ENCODE measurements at places on chromosomes 12 and 14. TPM values are rescaled to one million over a fixed set of nuclear protein-coding genes. Genes with fewer than 3 reads are reported as not detected.
A peak's percentile ranks its signal among the peaks of the same experiment; 100 is the strongest.

OTX2 gene
- polyA plus RNA-seq: not detected

SOCS2 gene
- polyA plus RNA-seq: 24.8 TPM

DNA sequence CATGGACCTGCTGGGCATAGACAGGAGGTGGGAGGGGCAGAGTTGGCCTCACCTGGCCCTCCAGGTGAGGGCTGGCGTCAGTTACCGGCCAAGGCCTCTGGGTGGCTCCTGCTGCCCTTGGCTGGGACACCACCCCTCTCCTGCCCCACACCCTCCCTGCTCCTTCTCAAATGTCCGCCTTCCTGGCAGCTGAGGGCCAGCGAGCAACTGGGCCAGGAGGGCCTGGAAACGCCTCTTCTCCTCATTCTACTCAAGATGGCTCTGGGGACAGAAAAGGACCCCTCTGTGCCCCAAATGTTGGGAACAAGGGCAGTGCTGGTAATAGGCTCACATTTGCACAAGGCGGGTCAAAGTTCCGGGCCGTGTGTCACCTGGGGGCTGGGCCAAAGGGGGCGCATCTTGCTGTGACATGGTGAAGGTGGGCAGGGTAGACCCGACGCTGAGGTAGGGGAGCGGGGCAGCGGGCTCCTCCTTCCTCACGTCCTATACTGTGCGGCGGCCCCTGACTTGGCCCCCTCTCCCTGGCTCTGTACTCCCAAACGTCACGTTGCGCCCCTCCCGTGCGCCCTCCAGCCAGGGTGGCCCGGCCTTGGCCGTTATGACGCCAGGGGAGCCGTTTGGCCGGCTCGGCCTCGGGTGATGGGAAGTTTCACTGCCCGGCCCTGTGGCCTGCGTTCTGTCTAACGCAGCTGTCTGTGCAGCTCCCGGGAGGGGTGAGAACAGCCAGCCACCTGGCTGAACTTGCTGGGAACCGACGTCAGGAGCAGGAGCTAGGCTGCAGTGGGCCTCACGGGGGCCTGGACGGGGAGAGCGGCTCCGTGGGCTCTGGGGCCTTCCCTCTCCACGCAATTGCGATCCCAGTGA, 18.0 kb upstream of the DLK1 start:
- no peak for DNase-seq

- no peak for DNase-seq
Measured at GRCh38 chr12:129961091-129961490, 57.3 kb upstream of the TMEM132D start.

DNA sequence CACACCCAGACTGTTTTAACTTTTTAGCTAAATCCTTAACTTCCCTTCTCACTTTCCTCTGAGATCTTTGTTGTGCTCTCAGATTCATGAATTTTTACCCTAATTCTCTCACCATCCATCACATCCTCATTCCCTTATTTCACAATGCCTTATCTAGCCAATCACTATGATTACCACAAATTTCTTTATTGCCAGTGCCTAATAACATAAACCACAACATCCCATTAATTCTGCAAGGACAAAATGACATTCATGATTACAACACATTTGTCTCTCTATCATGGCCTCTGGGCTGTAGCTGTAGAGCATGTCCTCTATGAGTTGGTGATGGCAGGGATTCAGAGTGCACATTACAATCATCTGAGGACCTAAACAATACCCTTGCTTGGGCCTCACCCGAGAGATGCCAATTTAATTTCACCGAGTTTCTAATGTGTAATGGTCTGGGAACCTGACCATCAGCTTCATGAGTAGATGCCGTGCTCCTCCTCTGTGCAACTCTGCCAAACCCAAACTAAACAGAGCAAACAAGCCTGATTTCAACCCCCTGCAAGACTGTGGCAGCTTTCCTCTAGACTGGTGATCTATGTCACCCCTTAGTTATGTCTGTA, 99.3 kb downstream of the SPTSSA start:
- no peak for DNase-seq

KCNC2 gene
- polyA plus RNA-seq: not detected

KRT77 gene
- polyA plus RNA-seq: not detected

CABP1 gene
- polyA plus RNA-seq: 0.21 TPM

- DNase-seq: no peak
Measured at GRCh38 chr12:125151284-125151683, 86.0 kb downstream of the AACS start.

GRCh38 chr14:87869619-87870583, 123.1 kb downstream of the GALC start:
- DNase-seq: no peak

TMEM19 gene
- polyA plus RNA-seq: 17.4 TPM

CD163 gene
- 0.03 TPM for polyA plus RNA-seq

- DNase-seq: no peak
Measured at GRCh38 chr14:37565550-37565949, 29.5 kb downstream of the FOXA1 start.

GRCh38 chr12:4433745-4434058, 11.9 kb downstream of the FGF6 start:
- no peak for DNase-seq

YBX3 gene
- 12.2 TPM for polyA plus RNA-seq

GRCh38 chr14:103188810-103189480, 65.7 kb downstream of the TNFAIP2 start:
- DNase-seq: peak; percentile 64

DNA sequence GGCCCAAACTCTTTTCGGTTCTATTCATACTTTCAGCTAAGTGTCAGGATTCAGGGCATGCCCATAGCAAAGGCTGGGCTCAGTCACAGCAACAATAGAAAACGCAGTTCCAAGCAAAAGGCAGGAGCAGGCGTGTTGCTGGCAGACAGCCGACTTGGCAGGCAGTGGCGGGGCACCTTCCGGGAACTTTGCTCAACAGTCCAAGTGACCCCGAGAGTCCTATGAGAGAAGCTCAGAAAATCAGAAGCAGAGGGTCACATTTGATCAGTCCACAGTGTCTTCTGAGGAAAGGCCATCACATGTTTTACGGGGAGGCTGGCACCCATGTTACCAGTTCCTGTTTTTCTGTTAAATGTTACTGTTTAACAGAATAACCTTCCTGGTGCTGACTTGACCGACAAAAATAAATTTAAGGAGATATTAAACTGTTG, 115.0 kb downstream of the DACT1 start:
- no peak for DNase-seq

DNA sequence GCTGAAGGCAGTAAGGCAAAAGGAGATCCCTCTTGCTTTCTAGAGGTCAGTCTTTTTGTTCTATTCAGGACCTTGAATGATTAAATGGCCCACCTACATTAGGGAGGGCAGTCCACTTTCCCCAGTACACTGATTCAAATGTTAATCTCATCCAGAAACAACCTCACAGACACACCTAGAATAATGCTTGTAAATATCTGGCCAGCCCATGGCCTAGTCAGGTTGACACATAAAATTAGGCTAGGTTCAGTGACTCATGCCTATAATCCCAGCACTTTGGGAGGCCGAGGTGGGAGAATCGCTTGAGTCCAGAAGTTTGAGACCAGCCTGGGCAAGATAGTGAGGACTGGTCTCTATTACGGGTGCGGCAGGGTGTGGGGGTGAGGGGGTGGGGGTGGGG, 43.5 kb downstream of the MIPOL1 start:
- no peak for DNase-seq

DNA sequence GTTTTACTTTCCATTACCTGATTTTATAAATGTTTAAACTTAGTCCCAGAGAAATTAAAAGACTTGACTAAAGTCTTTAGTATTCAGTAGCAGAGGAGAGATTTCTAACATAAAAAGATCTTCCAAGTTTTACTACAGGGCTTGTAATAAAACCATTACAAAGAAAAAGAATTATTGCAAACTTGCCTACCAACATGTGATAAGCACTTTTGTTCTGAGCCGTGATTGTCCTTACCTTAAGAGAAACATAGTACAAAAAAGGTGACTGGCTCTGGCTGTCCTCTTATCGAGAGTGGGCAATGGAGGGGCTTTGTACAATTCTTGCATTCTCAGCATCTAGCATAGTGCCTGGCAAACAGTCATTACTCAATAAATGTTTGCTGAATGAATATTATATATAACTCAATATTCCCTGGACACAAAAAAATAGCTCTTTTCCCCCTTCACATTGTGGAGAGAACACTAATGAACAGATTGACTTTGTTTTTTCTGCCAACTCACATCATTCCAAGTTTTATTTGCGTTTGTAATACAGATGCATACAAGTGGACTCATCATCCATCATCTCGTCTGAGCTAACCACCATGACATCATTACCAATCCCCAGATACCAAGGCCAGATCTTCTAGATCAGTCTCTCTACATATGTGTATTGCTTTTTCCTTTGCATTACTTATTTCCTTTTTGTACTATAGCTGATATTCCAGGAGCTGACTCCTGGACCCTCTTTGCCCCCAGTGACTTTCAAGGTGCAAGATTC, 192.8 kb upstream of the EEA1 start:
- no peak for DNase-seq

MAP4K5 gene
- polyA plus RNA-seq: 28.1 TPM

GRCh38 chr12:110353211-110353965, 50.1 kb downstream of the ANAPC7 start:
- no peak for DNase-seq

- DNase-seq: no peak
Measured at GRCh38 chr12:110251381-110251780, 29.7 kb upstream of the ATP2A2 start.
